ENCODE measurements at places on chromosomes 11 and 22.

DNA sequence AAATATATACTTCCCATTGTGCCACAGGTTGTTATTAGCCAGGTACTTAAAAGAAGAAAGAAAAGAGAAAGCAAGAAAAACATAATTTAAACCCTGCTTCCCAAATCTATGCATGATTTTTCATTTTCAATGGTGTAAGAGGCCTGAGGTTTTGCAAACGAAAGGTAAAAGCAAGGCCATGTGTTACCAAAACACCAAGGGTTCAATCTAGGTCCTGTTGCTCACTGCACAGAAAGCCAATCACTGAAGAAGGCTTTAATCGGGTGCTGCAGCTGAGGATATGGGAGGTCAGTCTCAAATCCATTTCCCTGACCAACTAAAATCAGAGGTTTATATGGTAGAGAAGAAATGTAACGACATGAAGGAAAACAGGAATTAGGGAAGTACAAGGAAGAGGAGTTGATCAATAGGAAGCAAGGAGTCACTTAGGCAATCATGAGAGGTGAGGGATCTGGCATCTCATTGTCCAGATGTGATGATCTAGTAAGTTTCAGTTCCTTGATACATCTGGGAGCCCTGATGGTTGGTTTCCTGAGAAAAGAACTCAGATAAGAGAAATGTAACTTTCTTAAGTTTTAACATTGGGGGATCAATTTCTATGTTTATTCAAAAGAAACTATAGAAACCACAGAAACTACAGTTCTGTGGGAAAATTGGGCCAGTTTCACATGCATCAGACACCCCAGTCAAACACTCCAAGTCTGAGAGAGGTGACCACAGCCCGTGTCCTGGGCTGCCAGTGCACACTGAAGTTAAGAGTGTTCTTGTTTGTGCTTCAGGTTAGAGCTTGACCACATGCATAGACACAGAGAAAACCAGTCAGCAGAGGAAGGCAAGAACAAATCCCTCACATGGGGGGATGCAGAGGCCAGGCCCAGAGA lies 18.1 kb upstream of the DKK3 start:
- no peak for DNase-seq

DNA sequence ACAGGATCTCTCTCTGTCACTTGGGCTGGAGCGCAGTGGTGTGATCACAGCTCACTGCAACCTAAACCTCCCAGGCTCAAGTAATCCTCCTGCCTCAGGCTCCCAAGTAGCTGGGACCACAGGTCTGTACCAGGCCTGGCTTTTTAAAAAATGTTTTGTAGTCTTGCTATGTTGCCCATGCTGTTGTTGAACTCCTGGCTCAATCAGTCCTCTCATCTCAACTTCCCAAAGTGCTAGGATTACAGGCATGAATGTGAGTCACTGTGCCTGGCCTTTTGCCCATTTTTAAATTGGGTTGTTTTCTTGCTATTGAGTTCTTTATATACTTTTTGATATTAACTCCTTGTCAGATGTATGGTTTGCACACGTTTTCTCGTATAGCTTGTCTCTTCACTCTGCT lies 33.0 kb upstream of the PITPNB start:
- no peak for DNase-seq

DNA sequence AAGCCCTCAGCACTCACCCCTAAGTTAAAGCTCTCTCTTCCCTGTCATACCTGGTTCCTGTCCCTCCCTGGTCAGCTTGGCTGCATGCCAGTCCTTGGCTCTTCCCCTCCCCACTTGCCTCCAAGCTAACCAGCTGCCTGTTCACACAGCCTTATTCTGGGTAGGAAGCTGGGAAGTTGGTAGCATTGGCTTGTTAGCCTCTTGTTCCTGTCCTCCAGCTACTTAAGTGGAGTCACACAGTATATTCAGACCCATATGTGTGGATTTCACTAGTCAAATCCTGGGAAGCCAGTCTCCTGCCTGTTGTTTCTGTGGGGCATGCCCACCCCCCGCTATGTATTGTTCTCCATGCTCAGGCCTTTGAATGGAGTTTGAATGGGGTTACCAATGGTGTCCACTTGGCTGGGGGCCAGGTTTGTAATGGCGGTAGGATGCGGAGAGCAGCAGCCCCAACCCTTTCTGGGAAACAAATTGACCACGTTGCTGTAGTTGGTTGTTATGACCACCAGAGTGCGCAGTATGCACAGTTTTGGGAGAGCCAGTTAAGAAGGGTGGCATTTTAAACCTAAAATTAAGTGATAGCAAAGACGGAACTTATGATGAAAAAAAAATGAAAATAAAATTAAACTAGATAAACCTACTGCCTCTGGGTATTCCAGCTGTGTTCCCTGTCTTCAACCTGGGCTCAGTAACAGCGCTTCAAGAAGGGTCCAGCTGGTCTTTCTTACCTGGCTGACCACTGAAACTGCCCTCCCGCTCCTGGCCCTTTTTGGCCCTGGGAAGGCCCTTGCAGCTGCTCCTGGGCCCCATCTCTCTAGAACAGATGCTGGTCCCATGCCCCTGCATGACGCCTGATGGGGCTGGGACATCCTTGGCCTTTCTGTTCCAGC lies 10.7 kb upstream of the RPS3 start:
- peak; percentile 97 for DNase-seq

- DNase-seq, result peak; percentile 42
Observed at GRCh38 chr22:36332623-36333332, 55.0 kb downstream of the MYH9 start.

DNA sequence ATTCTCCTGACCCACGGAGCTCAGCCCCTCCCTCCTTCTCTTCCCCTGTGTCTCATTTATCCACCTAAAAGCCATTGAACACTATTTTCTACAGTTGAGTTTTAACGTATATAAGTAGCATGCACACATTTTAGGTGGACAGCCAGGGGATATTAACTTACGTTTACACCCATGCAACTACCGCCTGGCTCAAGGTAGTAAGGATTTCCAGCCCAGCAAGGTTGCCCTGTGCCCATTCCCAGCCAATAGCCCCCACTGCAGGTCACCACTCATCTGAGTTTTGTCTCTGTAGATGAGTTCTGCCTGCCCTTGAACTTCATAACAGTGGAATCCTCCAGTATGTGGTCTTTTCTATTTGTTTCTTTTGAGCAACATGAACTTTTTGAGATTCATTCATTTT lies 65.4 kb downstream of the SMIM38 start:
- DNase-seq, result no peak

DNA sequence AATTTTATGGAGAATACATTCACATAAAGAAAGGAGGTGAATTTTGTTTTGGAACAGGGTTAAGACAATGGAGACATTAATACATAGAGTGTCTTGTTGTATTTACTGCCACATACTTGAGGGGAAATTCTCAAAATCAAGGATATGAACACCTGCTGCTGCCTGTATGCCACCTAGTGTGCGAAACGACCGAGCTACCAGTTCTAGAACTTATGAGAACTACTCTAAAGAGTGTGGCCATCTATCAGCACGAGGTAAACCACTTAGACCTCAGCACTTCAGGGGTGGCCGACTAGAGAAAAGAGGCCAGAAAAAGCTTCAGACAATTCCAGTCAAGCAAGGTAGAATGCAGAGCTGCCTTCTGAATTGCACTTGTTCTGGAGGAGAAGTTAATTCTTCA lies 1.5 kb upstream of the AGBL2 start:
- peak; percentile 26 for DNase-seq

DNA sequence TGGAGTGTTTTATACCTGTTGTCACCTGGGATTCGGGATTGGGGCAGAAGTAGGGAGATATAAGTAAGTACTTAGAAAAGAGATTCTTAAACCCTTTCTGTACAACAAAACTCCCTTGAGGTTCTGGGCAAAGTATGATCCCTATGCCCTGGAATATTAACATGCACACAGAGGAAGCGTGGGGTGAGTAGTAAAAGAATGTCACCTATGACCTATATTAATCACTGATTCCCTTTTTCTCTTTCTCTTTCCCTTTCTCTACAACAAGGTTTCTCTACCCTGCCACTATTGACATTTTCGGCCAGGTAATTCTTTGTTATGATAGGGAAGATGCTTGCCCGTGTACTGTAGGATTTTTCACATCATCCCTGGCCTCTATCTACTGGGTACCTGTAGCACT lies 209.7 kb upstream of the PLET1 start:
- no peak for DNase-seq

DNA sequence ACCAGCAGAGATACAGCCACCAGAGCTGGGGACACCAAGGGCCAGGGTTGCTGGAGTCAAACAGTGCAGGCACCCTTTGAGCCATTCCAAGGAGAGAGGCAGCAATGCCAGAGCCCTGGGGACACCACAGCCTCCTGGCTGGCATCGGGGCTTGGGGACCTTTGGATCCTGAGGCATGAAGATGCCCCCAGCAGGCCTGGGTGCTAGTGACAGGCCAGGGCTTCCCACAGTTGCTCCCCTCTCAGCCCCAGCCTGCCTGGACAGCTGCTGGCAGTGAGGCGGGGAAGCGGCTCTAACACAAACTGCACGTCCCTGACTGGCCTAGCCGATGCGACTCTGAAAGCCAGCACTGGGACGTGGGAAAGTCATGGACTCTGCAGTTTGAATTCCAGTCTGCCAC lies 2.7 kb downstream of the CD5 start:
- no peak for DNase-seq

GRCh38 chr11:23023319-23023718 lies 163.0 kb upstream of the CCDC179 start:
- DNase-seq, result no peak

- DNase-seq, result no peak
Observed at GRCh38 chr11:9914064-9914463, 250.2 kb downstream of the SWAP70 start.

DNA sequence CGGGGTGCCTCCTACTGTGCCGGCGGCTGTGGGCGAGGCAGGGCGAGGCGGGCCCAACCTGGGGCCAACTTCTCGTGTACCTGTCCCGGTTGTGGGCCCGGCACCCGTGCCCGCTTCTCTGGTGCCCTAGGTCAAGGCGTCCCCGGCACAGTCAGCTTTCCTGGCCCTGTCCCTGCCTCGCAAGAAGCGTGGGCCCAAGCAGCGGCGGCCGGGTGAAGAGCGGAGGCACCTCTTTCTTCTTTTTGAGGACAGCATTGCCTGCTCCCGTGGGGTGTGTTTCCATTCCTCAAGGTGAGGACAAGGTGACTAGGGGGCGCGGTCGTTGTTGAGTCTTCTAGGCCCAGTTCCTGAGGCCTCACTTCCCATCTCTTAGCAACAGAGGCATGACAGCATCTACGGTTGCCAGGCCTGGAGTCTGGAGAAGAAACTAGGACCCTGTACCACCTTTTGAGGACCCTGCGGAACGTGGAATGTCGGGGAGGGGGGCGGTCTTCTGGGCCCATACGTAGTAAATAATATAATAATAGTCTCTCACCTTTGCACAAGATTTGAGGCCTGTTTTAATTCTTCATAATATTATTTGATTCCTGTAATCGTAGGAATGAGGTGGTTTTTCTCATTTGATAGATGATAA lies 418 bp downstream of the ACO2 start:
- peak; percentile 62 for DNase-seq

DNA sequence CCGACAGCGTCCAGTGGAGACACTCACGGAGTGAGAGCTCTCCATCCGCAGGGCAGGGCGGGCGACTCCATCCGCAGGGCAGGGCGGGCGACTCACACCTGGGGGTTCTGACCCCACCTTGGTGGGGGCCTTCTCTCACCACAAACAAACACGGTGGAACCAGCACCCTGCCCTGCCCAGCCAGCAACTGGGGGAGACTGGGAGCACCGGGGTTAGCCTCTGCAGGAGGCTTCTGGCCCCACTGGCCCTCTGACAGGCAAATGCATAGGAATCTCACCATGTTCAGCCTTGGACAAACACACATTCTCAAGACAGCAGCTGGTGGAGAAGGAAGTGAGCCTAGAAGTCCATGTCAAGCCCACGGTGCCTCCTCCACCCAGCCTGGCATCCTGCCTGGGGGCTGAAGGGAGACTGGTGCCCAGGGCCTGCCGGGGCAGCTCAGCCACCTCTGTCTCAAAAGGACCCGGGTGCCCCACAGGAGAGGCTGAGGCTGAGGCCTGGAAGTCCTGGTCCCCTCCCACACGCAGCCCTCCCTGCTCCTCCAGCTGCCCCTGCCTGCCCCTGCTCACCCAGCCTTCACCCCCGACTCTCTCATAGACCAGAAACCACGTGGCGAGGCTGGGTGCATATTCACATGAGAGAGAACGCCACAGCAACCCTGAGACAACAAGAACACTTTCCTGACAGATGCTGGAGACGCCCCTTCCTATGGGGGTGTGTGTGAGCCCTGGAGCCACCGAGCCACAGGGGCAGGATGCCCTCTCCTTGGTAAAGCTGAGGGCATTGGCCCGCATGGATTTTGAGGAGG lies 98.4 kb upstream of the B3GAT1 start:
- DNase-seq, result no peak

DNA sequence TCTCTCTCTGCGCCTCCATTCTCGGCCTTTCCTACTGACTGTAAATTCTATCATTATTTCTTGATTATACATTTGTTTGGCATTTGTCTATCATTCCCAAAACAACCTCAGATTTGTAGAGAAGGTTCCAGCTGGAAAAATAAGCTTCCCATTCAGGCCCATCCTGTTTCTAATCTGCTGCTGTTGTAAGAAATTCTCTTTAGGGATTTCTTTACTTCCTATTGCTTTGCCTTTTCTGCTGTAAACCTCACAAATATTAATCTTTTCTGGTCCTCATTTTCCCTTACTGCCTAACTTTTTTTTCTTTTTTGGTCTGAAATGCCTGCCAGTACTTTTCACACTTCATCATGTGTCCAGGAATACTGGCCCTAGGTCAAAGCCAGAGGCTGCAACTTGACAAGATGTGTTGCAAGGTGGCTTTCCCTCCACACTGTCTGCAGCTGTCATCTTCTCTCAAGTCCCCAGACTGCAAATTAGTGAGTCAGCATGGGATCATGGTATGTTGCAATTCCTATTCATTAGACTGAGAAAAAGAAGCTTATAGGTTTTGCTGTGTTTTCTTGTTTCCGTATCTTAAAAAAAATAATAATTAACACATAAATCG lies 858.7 kb upstream of the CHORDC1 start:
- peak; percentile 34 for DNase-seq

- DNase-seq, result no peak
Observed at GRCh38 chr11:11481371-11481770, 128.3 kb upstream of the CSNK2A3 start.

DNA sequence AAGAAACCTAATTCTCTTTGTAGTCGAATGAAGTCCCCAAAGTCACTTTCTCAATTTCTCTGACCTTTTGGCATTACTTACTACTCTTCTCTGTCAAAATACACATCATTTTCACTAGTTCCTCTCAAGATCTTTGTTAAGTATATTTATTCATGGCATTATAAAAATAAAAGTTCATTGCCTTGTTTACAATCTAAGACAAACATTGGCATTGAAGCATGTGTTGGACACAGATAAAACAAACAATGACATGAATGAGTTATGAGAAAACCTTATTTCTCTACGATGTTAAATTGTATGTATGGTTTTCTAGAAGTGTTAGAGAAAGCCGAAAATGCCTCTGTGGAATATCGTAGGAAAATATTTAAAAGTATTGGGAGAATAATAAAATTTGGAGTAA lies 8.6 kb upstream of the OR51G1 start:
- DNase-seq, result no peak

- DNase-seq, result no peak
Observed at GRCh38 chr11:24056051-24056450, 440.8 kb upstream of the LUZP2 start.
